ENCODE measurements at places on chromosomes 3 and 15.
A peak's percentile ranks its signal among the peaks of the same experiment; 100 is the strongest.

DNA sequence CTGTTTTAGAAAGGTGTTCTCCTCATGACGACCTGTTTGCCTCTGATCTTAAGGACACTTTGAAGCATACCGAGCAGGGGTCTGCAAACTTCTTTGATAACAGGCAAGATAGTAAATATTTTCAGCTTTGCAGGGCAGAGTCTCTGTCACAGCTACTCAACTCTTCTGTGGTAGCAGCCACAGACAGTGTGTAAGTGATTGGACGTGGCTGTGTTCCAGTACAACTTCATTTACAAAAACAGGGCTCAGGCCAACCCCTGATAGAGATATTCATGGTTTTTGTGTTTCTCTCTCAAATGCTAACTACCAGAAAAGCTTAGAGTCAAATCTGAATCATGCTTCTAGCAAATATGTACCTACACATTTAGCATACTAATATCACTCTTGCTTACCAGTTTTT, 51.5 kb downstream of the TGFBR2 start:
- no peak for DNase-seq

DNA sequence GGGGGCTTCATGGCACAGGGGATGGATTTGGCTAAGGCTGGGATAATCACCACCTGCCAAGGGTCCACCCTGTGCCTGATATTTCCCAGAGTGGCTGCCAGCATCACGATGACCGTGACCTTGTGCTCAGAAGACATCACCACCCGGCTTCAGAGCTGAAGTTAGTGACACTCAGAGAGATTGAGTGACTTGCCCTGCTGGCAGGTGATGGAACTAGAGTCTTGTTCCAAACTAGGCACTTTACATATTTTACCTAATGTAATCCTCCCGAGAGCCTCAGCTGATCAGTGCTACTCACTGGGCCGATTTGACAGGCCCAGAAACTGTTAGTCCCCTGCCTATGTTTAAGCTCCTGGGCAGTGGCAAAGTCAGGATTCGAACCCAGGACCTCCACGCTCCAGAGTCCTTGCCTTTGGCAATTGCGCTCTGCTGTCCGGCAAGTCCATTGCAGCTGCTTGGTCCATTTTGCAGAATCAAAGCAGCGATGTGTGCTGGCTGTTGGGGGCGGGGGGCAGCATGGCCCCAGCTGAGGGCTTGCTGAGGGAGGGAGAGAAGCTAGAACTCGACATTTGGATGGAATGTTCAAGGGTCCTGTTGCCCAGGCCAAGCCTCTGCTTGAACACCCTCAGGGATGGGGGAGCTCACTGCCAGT, 74.8 kb upstream of the GATA2 start:
- no peak for DNase-seq

- peak; percentile 46 for DNase-seq
Measured at GRCh38 chr15:22952796-22953579, 27.2 kb downstream of the CYFIP1 start.

- no peak for DNase-seq
Measured at GRCh38 chr15:39644136-39644535, 63.3 kb downstream of the THBS1 start.

DNA sequence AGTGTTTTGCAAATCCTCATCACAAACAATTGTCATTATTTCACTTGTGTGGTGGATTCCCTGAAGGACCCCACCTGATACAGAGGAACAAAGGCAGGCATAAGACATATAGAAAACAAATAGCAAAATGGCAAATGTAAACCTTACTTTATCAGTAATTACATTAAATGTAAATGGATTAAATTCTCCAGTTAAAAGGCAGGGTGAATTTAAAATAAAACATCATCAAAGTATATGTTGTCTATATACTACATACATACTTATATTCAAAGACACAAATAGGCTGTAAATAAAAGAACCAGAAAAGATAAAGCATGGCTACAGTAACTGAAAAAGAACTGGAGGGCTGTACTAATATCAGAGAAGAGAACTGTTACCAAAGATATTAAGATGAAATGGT, 117.3 kb downstream of the RFX7 start:
- DNase-seq = no peak

- no peak for DNase-seq
Measured at GRCh38 chr3:16362770-16363169, 97.8 kb downstream of the OXNAD1 start.

- DNase-seq = no peak
Measured at GRCh38 chr3:127325629-127325961, 37.7 kb upstream of the PRR20G start.

DNA sequence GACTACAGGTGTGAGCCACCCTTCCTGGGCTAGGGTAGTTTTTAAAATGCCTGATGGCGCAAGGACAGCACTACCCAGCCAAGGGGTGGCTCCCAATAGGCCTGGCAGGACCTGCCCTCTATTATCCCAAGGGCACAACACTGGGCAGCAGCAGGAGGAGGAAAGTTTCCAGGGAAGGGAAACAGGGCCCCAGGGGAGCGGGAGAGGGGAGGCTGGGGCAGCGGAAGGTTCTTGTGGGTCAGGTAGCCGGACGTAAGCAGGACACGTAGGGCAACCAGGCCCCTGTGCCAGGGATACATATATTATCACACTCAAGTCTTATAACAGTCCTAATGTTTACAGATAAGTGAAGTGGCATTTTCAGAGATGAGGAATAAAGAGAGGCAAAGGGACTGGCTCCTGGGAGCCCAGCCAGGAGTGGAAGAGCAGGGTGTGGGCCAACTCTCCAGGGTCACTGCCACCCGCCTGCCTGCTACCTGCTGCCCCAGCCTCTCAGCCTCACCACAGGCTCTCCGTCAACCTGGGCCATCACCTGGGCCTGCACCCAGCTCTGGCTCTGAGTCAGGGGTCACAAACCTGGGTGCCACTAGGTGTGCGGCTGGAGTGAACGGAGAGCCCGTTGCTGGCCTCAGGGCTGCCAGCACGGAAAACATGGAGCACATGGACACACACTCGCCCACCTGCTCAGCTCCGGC, 73.2 kb upstream of the SNRPA1 start:
- DNase-seq = peak; percentile 81

DNA sequence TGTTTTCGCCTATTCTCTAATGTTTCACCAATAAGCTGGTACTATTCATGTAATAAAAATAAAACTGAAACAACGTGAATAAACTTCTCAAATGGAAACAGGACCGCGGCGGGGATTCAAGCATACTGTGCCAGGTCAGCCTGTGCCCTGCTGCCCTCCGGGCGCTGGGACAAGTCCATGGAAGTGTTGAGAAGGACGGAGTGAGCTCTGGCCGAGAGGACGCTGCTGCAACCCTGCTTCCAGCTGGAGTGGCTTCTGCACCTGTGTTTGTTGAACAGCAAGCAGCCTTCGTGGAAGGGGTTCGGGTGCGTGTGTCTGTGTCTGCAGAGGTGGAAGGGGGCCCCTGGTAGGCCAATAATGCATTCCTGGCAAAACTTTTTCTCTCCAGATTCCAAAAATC, 50.0 kb upstream of the PCSK6 start:
- no peak for DNase-seq

- no peak for DNase-seq
Measured at GRCh38 chr3:116614795-116615362, 94.7 kb upstream of the TUSC7 start.

- DNase-seq = no peak
Measured at GRCh38 chr3:23314981-23315762, 112.0 kb downstream of the UBE2E2 start.
